NCI-H526 (cell line): ENCODE measurements at places on chromosomes 16 and 17.

DNA sequence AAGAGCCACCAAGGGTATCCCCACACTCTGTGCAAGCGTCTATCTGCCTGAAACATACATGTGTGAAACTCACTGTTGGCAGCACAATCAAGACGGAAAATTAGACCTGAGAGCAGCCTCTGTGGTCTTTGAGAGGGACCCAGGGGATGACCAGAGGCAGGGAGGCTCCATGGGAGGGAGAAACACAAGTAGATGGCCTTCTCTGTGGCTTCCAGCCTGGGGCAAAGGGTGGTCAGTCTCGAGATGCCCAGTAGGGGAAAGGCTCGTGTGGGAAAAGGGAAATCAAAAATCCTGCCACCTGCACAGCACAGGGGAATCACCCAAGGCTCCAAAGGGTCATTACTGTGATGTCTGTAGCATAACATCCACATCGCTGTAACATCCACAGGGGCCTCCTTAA, 823.3 kb downstream of the KCNJ18 start:
- no peak for DNase-seq

GRCh38 chr17:82948081-82948511, 108.3 kb upstream of the ZNF750 start:
- no peak for DNase-seq

GRCh38 chr16:87854907-87855683, 14.2 kb downstream of the SLC7A5 start:
- DNase-seq: no peak

- no peak for DNase-seq
These were observed 40.8 kb upstream of the VPS4A start for GRCh38 chr16:69270395-69270794.

- no peak for DNase-seq
These were observed 3.1 kb upstream of the SKAP1 start for GRCh38 chr17:48432820-48433775.

DNA sequence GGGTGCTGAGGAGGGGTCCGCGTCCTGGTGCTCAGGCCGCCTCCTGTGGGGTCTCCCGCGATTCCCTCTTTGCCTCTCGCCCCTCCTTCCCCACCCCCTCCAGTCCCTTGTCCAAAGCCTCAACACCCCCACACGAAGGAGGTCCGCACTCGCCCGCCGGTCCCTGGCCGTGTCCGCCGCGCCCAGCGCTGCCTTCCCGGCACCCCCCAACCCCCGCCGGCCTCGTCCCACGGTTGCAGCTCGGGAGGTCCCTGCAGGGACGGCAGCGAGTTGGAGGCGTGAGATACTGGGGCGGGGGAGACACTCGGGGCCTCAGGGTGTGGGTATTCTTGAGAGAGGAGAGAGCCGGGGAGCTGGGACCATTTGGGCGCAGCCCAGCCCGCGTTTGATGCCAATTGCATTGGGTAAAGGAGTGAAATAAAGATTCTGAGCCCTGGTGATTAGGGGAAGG, 468 bp downstream of the FLYWCH2 start:
- peak; percentile 29 for DNase-seq

DNA sequence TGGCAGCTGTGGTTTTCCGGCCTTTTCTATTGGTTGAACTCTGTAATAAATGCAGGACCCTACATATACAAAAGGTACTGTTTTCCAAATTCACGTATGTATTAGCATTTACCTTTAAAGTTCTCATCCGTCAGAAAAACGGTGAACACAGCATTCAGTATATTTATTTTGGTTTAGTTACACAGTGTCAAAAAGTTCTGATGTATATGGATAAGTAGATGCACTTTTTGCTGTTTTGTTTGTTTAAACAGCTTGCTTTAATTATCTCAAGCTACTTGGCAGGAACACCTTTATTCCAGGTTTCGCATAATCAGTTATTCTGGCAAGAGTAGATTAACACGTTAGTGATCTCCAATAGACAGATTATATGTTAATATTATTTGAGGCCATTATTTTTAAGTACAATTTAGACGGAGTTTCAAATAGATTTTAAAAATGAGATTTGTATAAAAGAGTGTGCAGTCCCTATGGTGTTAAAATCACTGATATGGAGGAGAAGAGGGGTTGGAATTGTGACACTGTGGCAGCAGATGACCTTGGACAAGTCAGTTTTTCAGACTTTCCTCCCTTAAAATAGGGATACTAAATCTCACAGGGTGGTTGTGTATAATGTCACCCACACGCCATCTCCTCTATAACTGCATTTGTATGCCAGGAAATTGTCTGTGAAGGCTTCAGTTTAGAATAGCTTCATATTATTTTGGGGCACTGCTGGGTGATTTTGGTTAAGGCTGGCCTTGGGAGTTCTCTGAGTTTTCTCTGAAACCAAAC, 2.1 kb downstream of the HERPUD1 start:
- no peak for DNase-seq

DNA sequence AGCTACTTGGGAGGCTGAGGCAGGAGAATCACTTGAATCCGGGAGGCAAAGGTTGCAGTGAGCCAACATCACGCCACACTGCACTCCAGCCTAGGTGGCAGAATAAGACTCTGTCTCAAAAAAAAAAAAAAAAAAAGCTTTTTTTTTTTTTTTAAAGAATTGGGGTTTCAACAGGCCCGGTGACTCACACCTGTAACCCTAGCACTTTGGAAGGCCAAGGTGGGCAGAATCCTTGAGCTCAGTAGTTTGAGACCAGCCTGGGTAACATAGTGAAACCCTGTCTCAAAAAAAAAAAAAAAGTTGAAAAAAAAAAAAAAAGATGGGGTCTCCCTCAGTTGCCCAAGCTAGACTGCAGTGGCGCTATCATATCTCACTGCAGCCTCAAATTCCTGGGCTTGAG, 6.6 kb upstream of the HEXIM2 start:
- no peak for DNase-seq

DNA sequence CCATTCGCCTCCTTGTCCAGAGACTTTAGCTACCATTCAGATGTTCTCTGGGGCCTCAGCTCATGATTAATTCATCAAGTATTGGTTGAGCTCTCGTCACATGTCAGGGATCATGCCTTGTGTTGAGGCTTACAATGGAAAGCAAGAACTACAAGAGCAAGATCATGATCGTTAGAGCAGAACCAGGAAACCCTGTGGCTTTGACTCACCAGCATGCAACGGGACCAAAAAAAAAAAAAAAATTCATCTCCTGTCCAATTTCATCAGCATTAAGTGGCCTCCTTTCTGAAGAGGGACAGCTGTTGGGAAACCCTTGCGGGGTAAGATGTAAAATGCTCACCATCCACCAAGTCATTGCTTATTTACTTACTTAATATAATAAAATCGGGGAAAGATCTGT, 12.1 kb upstream of the USP10 start:
- DNase-seq: no peak

DNA sequence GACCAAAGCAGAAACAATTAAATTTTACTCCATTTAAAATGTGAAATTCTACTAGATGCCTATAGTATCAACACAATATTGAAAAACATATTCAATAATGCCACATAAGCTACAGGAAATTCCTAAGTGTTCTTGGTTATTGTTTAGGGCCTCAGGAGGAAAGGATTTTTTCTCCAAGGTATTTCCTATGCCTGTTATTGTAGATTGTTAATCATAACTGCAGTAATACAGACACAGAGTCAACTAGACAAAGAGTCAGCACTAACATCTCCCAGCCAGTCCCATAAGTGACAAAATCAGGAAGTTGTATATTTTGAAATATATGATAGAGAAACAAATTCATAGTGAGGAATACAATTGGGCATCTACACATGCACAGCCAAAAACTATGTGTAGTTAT, 782.7 kb upstream of the KIF2B start:
- no peak for DNase-seq

GRCh38 chr16:88968589-88969280, 8.3 kb downstream of the CBFA2T3 start:
- DNase-seq: no peak

DNA sequence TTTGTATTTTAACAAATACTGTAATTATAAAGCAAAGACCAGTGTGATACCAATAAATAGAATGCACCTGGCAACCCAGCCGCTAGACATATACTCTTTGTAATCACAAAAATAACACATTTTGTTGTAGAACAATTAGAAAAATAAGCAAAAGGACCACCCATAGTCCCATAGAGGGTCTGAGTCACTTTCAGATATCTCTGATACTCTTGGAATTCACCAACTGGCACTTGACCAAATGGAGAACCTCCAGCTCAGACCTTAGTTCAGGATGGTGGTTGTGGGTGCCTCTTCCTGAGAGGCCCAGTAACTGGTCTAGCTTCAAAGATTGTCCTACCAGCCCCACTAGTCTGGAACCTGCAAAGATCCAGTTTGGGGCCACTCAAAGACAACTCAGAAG, 789 bp upstream of the TERF2 start:
- DNase-seq: no peak

DNA sequence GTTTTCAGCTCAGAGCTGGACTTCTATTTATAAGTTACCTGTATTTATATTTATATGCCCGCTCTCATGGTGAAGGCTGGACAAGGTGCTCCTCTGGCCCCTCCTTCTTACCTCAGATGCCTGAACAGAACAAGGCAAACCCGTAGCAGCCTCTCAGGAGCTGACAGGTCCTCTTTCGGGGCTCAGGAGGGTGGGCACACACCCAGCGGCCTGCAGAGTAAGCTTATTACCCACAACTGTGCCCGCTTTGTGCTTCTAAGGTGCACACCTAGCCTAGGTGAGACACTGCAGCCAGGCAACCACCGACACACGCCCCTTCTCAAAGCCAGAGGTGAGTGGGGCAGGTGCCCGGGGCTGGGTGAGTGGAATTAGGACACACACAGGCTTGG, 5.3 kb downstream of the NKIRAS2 start:
- no peak for DNase-seq

GRCh38 chr17:8673612-8674011, 43.1 kb upstream of the MYH10 start:
- peak; percentile 79 for DNase-seq

DNA sequence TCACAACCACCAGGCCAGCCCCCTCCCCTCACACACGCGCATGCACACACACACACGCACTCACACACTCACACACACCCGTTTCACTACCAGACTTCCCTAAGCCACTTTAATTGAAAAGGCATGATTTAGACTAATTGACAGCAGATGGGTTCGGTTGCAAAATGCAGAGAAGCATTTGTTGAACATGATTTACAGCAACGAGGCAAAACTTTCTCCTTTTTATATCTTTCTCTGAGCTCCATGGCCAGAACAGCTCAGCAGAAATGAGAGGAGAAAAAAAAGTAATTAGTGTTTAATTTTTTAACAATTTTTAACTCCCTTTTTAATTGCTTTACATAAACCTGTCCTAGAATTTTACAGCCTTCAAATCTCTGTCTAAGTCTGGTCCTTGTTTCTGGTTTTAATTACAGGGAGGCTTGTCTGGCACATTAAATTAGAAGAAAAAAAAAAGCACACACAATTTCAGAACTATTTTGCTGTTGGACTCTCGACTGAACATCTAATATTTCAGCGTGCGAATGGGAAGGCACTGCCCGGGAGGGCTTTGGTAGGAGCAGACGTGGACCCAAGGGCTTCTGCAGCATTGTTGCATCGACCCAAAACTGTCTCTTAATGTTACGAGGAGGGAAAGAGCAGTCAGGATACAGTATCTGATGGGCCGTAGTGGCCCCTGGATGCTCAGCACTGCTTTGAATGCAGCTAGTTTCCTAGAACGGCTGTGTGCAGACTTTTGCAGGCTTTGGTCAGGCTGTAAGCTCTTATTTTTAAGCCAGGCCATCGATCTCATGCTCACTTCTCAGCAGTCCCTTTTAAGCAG, 255.9 kb downstream of the SOX9 start:
- DNase-seq: no peak

GRCh38 chr17:57908278-57908677, 46.9 kb downstream of the CUEDC1 start:
- DNase-seq: no peak

DNA sequence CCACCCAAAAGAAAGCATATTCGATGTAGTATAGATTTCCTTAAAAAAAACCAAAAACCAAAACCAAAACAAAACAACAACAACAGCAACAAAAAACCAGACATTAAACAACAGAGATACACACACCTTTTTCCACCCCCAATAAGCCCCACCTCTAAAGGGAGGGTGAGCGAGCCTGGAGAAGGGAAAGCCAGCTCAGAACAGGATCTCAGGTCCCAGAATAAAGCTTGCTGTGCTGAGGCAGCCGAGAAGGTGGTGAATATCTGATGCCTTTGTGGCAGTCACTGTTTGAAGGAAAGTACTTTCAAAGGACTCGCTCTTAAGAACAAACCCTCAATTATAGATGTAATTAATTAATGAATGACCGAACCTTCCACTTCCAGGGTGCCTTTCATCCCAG, 470 bp downstream of the KRT23 start:
- no peak for DNase-seq

DNA sequence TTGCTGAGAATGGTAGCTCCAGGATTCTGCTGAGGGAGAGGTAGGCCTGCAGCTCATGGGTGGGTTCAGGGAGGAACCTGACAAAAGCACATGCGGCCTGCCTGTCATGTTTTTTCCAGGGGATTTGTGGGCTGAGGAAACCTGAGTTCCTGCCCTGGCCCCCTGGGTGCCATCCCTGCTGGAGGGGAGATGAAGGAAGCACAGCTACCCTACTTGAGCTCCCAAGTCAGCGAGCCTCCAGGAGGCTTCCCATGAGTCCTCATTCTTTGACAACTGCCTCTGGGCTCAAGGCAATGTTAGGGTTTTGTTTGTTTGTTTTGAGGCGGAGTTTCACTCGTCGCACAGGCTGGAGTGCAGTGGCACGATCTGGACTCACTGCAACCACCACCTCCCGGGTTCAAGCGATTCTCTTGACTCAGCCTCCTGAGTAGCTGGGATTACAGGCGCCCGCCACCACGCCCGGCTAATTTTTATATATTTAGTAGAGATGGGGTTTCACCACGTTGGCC, 12.1 kb upstream of the FLYWCH1 start:
- no peak for DNase-seq

DNA sequence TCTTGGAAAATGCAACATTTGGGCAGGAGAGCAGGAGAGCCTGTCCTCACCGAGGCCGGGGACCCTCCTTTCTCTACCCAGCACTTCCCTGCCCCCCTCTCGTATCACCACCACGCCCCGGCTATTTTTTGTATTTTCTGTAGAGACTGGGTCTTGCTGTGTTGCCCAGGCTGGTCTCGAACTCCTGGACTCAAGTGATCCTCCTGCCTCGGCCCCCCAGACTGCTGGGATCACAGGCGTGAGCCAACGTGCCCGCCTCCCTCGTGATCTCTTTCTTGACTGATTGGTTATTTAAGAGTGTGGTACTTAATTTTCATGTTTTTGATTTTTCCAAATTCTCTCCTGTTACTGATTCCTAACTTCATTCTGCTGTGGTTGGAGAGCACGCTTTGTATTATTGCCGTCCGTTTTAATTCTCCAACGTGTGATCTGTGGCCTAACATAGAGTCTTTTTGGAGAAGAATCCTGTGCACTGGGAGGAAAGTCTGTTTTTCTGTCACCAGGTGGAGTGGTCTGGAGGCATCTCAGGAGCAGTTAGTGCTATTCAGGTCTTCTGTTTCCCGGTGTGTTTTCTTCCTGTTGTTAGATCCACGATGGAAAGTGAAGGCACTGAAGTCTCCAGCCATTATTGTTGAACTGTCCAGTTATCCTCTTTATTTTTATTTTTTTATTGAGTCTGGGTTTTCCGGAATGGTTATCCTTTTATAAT, 40.4 kb downstream of the ZNF778 start:
- no peak for DNase-seq
